Epithelial cell of proximal tubule (primary cell): ENCODE measurements at places on chromosomes 5 and 9. TPM values are rescaled to one million over a fixed set of nuclear protein-coding genes. Genes with fewer than 3 reads are reported as not detected.

The HSPB3 gene
- total RNA-seq: not detected in 2 replicates

The CARTPT gene
- not detected in 2 replicates for total RNA-seq

GRCh38 chr5:122751293-122751782 lies 23.5 kb upstream of the SNX2 start:
- DNase-seq: no peak

GRCh38 chr5:142095651-142096330 lies 12.8 kb upstream of the NDFIP1 start:
- DNase-seq: no peak

- DNase-seq: no peak
Observed at GRCh38 chr9:22156586-22156985, 147.5 kb upstream of the CDKN2B start.

DNA sequence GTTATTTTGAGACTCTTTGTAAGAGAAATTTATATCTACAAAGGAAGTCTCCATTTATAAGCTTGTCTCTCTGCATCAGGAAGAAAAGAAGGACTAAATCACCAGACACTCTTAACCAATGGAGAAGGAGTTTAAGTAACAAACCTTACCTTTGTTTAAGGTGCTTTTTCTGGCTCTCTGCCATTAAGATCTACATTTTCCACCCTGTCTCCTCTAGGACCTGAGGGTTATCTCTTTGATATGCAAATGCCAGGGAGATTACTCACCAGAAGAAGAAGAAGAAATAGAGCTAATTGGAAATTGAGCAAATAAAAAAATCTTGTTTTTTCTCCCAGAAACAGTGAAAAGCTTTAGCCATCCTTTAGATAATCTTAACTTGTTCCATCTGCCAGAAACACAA lies 60.9 kb downstream of the CDKN2A start:
- DNase-seq: no peak
